MCF 10A (cell line): ENCODE measurements at places on chromosomes 1 and 21. TPM values are rescaled to one million over a fixed set of nuclear protein-coding genes. Genes with fewer than 3 reads are reported as not detected.

PRELP gene
- total RNA-seq, result not detected in 2 replicates

DNA sequence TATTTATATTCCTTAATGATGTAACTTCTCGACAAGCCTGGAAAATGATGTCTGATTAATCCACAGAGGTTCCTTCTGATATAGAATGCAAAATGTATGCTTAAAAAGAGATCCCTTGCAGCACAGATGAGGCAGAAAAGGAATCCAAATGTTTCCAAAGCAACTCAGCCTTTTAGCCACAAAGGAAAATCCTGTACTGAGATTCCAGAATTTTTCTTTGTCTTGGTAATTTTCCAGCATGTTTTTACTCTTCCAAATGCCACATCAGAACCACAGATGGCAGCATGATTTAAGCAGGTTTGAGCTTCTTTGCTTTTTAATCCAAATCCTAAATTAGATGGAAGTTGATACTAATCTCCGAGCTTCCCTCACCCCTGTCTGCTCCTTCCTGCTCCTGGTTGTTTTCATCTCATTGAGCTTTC, 176.4 kb upstream of the PALMD start:
- no peak overlapping the region for H3K4me3 ChIP-seq
- H3K4me1 ChIP-seq, result peaks cover 15% of the 10 kb centered on the region
- H3K27ac ChIP-seq, result no peak overlapping the region
- H3K36me3 ChIP-seq, result no peaks in the 10 kb centered on the region
- H3K27me3 ChIP-seq, result no peaks in the 10 kb centered on the region

DNA sequence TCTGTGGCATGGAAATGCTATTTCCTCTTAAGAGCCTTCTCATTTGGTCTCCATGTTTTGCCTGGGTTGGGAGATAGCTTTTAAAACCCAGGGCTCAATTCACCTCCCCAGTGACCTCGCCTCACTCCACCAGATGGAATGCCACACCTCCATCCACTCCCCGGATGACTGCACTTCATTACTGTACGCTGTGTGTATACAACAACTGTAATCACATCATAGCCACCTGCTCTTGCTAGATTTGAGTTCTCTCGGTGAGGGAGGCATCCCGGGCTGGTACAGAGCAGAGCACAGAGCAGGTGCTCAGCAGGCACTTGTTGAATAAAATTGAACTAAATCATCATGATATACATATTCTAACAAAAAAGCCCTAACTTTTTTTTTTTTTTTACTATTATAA, 26.0 kb downstream of the SDE2 start:
- peaks cover 5% of the 10 kb centered on the region for H3K4me1 ChIP-seq
- no peaks in the 10 kb centered on the region for H3K27me3 ChIP-seq
- peak overlapping the region; percentile 11 for H3K27ac ChIP-seq
- no peak overlapping the region for H3K4me3 ChIP-seq
- no peak for DNase-seq

MARCKSL1 gene
- total RNA-seq, result 0.65 and 1.0 TPM in 2 replicates

DNA sequence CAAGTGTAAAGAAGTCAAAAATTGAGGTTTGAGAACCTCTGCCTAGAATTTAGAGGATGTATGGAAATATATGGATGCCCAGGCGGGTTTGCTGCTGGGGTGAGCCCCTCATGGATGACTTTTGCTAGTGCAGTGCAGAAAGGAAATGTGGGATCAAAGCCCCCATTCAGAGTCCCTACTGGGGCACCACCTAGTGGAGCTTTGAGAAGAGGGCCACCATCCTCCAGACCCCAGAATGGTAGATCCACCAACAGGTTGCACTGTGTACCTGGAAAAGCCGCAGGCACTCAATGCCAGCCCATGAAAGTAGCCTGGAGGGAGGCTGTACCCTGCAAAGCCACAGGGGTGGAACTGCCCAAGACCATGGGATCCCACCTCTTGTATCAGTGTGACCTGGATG, 330.7 kb upstream of the DPYD start:
- H3K36me3 ChIP-seq, result no peaks in the 10 kb centered on the region
- no peaks in the 10 kb centered on the region for H3K4me1 ChIP-seq
- no peaks in the 10 kb centered on the region for H3K27me3 ChIP-seq
- H3K27ac ChIP-seq, result no peak overlapping the region
- DNase-seq, result no peak

- no peak overlapping the region for H3K27ac ChIP-seq
- no peaks in the 10 kb centered on the region for H3K27me3 ChIP-seq
- H3K4me1 ChIP-seq, result no peaks in the 10 kb centered on the region
- DNase-seq, result peak; percentile 84
- no peaks in the 10 kb centered on the region for H3K36me3 ChIP-seq
- no peak overlapping the region for H3K4me3 ChIP-seq
These were observed 4.8 kb downstream of the TCHH start for GRCh38 chr1:152110365-152110859.

DNA sequence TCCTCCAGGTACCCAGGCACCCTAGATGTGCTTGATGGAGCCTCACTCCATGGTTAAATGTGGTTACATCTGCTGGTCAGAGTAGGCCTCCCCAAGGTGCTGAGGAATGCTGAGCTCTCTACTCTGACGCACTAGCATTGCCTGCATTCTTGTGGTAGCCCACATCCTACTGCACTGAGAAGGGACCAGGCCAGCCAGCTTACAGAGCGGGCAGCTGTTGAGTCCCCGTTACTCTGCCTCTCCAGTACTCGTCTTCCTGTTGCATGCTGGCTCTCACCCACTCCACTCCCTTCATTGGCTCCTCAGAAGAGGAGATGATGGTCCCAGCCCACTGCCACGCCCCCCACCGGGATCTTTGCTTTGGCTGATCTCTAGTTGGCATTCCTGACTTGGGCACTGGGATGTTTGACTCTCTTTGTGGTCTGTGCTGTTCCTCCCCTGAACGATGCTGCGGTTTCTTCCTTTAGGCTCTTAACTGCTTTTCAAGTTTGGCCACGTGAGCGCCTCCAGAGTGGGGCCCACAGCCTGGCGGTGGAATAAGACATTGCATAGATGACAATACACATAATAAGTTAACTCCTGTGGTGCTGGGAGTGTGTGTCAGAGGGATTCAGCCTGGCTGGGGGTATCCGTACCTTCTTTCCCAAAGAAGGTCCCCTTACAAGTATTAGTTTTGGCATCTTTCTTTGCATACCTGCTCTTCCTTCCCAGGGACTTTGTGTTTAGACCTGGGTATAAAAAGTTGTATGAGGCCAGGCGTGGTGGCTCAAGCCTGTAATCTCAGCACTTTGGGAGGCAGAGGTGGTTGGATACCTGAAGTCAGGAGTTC, 18.6 kb downstream of the AZIN2 start:
- DNase-seq, result peak; percentile 97
- peaks cover 6% of the 10 kb centered on the region for H3K36me3 ChIP-seq
- H3K4me1 ChIP-seq, result peaks cover 18% of the 10 kb centered on the region
- no peaks in the 10 kb centered on the region for H3K27me3 ChIP-seq
- H3K27ac ChIP-seq, result peak overlapping the region; percentile 85

DNA sequence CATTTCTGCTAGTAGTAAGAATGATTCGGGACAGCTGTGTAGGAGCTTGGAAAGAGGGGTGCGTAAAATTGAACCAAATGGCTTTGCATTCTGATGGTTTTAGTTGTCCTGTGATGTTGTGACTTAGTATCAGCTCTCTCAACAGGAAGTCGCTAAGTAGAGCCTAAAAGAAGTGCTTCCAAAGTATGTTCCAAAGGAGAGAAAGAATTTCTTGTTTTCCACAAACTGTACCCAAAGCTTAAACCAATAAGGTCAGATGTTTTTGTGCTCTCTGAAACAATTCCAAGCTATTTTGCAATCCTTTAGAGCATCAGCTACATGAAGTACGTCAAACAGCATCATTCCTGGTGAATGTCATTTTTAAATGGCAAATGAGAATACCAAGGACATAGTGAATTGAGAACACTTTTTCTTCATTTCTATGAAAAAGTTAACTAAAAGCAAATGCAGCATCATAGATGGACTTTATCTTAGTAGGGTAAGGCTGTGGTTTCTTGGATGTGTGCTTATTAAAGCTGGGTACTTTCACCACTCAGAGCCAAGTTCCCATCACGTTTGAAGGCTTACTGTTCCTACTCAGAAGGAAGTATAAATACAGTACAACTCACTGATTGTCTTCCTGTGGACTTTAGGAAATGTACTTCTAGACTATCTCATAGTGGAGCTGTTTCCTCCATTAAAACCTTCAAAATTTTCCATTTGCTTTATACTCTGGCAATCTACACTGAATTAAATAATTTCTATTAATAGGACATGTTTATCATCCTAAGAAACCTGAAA, 148.6 kb downstream of the C1orf21 start:
- peak; percentile 13 for DNase-seq
- no peaks in the 10 kb centered on the region for H3K27me3 ChIP-seq
- no peak overlapping the region for H3K27ac ChIP-seq
- H3K4me3 ChIP-seq, result no peak overlapping the region
- H3K4me1 ChIP-seq, result peaks cover 15% of the 10 kb centered on the region
